ENCODE measurements at places on chromosomes 3 and 15.

GRCh38 chr3:127758013-127758412 lies 64.3 kb downstream of the MGLL start:
- no peak overlapping the region for H3K27ac ChIP-seq
- H3K36me3 ChIP-seq = no peaks in the 10 kb centered on the region
- DNase-seq = no peak
- H3K4me3 ChIP-seq = no peak overlapping the region
- H3K27me3 ChIP-seq = peaks cover 52% of the 10 kb centered on the region

DNA sequence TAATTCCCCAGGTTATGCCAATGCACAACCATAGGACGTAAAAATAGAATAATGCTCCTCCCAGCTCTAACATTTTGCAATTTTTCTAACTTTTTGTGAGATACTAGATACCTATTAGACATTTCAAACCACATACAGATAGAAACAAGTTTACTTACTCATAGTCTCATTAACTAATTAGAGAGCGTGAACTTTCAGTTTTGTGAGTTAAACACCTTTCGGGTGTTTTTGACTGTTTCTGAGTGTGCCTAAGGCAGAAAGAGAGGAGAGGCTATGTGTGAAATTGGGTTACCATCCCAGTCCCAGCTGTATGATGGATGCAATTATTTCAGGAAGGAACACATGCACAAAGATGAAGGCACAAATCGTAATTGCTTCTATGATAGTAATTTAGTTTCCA lies 300.4 kb upstream of the POU1F1 start:
- no peaks in the 10 kb centered on the region for H3K36me3 ChIP-seq
- H3K4me1 ChIP-seq = no peaks in the 10 kb centered on the region
- no peaks in the 10 kb centered on the region for H3K27me3 ChIP-seq
- no peak overlapping the region for H3K4me3 ChIP-seq
- DNase-seq = no peak

DNA sequence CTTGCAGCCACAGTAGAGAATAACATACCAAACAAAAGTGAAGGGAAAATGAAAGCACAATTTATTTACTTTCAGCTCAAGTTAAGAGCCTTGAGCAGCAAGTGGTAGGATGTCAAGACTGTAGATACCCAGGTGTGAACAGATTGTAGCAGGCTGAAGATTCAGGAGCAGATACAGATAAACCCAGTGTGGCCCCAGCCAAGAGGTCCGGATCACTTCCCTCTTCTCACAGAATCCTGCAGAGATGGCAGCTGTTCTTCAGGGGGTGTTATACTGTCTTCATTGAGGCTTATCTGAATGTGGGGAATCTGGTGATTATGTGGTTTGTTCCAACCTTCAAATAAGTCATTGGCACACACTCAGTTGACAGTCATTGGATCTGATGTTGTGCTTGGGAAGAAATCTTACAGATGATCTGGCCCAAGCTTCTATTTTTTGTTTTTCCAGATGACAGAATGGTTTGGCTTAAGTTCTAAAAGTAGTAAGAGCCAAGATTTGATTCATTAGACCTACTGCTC lies 2.2 kb downstream of the STARD9 start:
- H3K4me3 ChIP-seq = no peak overlapping the region
- H3K36me3 ChIP-seq = peaks cover 3% of the 10 kb centered on the region
- H3K27ac ChIP-seq = no peak overlapping the region

- peak overlapping the region; percentile 89 for H3K27ac ChIP-seq
- DNase-seq = no peak
- no peaks in the 10 kb centered on the region for H3K27me3 ChIP-seq
These were observed 500 bp downstream of the PARP6 start for GRCh38 chr15:72271895-72272212.

GRCh38 chr3:129314386-129315222 lies 35.9 kb downstream of the HMCES start:
- peaks cover 24% of the 10 kb centered on the region for H3K4me1 ChIP-seq
- H3K4me3 ChIP-seq = peak overlapping the region; percentile 91
- peak; percentile 17 for DNase-seq
- H3K36me3 ChIP-seq = peaks cover 2% of the 10 kb centered on the region

GRCh38 chr3:17088602-17089313 lies 204.0 kb downstream of the PLCL2 start:
- H3K27ac ChIP-seq = peak overlapping the region; percentile 96
- peaks cover 9% of the 10 kb centered on the region for H3K36me3 ChIP-seq
- H3K4me3 ChIP-seq = no peak overlapping the region

DNA sequence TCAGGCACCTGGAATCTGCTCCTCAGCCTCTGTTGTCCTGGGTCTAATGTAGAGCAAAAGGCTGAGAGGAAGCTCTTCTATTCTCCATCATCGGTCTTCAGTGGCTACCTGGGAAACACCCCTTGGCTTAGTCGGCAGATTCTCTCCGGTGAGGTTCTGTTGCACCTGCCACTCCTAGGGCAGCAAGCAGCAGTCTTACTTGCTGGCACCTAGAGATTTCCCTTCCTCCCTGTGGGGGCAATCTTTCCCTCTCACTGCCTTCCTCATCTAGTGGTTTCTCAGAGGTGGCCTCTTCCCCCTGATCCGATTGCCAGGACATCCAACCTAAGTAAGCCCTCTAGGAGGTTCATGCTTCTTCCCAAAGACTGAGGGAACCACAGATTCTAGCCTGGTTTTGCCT lies 60.8 kb downstream of the PLS1 start:
- DNase-seq = no peak
- H3K27ac ChIP-seq = no peak overlapping the region
- H3K4me3 ChIP-seq = no peak overlapping the region
- peaks cover 4% of the 10 kb centered on the region for H3K36me3 ChIP-seq

DNA sequence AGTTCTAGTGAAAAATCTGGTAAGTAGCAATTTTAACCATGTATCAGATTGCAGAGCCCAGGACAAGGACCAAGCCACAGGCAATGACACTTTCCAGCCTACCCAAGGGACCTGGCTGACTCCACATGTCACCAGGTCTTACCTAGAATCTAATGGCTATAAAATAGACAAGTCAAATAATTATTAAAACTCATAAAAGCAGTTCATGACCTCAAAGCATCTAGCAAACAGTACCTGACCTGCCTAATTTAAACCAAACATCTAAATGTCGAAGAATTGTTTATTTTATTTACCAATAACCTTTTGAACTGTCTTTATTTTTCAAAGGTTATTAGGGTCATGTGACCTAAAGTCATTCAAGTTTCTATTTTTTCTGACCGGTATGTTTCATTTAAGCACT lies 35.6 kb upstream of the MKRN3 start:
- H3K4me3 ChIP-seq = no peak overlapping the region
- no peak overlapping the region for H3K27ac ChIP-seq
- H3K27me3 ChIP-seq = no peaks in the 10 kb centered on the region

- H3K36me3 ChIP-seq = peaks cover 3% of the 10 kb centered on the region
- H3K27ac ChIP-seq = no peak overlapping the region
- no peak overlapping the region for H3K4me3 ChIP-seq
- no peak for DNase-seq
- no peaks in the 10 kb centered on the region for H3K4me1 ChIP-seq
These were observed 48.7 kb downstream of the NMNAT3 start for GRCh38 chr3:139629033-139629432.

GRCh38 chr15:78265752-78266224 lies 1.4 kb downstream of the DNAJA4 start:
- H3K27me3 ChIP-seq = no peaks in the 10 kb centered on the region
- peak overlapping the region; percentile 88 for H3K4me3 ChIP-seq
- H3K4me1 ChIP-seq = peaks cover 21% of the 10 kb centered on the region

DNA sequence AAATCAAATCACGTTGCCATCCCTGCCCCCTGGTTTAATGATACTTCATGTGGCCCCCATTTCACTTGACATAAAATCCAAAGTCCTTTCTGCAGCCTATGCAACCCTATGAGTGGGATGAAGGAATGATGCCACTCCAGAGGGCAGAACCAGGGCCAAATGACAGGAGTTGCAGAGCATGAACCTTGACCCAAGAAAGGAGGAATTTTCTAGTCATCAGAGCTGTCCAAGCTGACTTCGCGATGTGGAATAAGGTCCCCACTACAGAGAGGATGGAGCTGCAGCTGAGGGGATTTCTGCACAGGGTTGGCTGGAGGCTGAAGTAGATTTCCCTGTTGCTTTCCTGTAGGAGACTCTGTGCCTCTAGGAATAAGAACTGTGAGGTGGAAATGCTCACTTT lies 15.8 kb upstream of the EPHB3 start:
- no peak overlapping the region for H3K27ac ChIP-seq
- peaks cover 16% of the 10 kb centered on the region for H3K4me1 ChIP-seq
- no peak overlapping the region for H3K4me3 ChIP-seq

GRCh38 chr3:111924283-111924682 lies 54.5 kb upstream of the ABHD10 start:
- peaks cover 9% of the 10 kb centered on the region for H3K36me3 ChIP-seq
- no peak overlapping the region for H3K4me3 ChIP-seq
- no peaks in the 10 kb centered on the region for H3K4me1 ChIP-seq
- no peak overlapping the region for H3K27ac ChIP-seq

DNA sequence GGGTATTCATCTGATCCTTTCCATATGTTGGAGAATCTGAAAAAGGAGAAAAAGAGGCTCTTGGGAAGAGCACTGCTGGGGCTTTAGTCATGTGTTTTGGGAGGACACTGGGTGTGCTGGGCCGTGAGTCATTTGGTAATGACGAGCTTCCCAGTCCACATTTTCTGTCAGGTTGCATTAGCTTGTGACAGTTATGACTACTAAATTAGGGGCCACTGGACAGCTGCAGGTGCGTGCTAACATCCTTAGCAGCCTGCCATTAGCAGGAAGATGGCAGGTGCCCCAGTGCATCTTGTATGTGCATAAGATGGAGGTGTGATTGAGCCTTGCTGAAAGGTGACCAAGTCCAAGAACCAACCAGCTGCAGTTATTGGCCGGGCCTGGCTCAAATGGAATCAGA lies 242.4 kb downstream of the RYR3 start:
- H3K36me3 ChIP-seq = no peaks in the 10 kb centered on the region
- no peaks in the 10 kb centered on the region for H3K4me1 ChIP-seq
- no peak overlapping the region for H3K27ac ChIP-seq
- no peak overlapping the region for H3K4me3 ChIP-seq

- no peak overlapping the region for H3K27ac ChIP-seq
- H3K4me3 ChIP-seq = no peak overlapping the region
- no peaks in the 10 kb centered on the region for H3K36me3 ChIP-seq
- no peak for DNase-seq
- H3K4me1 ChIP-seq = no peaks in the 10 kb centered on the region
These were observed 303.4 kb upstream of the DNAJC19 start for GRCh38 chr3:181292984-181293383.

DNA sequence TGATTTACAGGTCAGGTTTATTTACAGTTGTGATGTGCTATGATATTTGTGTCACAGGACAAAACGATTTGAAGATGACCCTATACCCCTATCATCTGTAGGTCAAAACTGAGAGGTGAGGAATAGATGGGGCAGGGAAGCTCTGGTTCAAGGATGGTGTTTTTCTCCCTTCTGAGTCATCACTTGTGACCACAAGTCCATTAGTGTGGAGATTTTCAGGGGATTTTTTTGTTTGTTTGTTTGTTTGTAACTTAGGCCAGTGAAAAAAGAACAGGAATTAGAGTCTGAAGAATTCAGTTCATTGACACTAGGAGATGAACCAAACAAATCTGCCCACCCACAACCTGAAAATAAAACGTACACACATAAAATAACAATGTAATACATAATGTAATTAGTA lies 62.7 kb upstream of the FAM98B start:
- H3K27me3 ChIP-seq = peaks cover 44% of the 10 kb centered on the region
- no peak overlapping the region for H3K4me3 ChIP-seq
- DNase-seq = no peak
- no peaks in the 10 kb centered on the region for H3K4me1 ChIP-seq
- no peak overlapping the region for H3K27ac ChIP-seq
- H3K36me3 ChIP-seq = no peaks in the 10 kb centered on the region

GRCh38 chr15:35506272-35506870 lies 39.6 kb downstream of the DPH6 start:
- H3K4me1 ChIP-seq = peaks cover 11% of the 10 kb centered on the region
- no peak for DNase-seq
- H3K36me3 ChIP-seq = peaks cover 3% of the 10 kb centered on the region
- H3K4me3 ChIP-seq = no peak overlapping the region

GRCh38 chr3:170109579-170110293 lies 71.8 kb downstream of the PHC3 start:
- H3K27ac ChIP-seq = peak overlapping the region; percentile 27
- DNase-seq = no peak

- H3K36me3 ChIP-seq = no peaks in the 10 kb centered on the region
- H3K4me3 ChIP-seq = no peak overlapping the region
- peaks cover 11% of the 10 kb centered on the region for H3K27me3 ChIP-seq
- DNase-seq = no peak
These were observed 19.6 kb upstream of the DGKG start for GRCh38 chr3:186381424-186382216.

DNA sequence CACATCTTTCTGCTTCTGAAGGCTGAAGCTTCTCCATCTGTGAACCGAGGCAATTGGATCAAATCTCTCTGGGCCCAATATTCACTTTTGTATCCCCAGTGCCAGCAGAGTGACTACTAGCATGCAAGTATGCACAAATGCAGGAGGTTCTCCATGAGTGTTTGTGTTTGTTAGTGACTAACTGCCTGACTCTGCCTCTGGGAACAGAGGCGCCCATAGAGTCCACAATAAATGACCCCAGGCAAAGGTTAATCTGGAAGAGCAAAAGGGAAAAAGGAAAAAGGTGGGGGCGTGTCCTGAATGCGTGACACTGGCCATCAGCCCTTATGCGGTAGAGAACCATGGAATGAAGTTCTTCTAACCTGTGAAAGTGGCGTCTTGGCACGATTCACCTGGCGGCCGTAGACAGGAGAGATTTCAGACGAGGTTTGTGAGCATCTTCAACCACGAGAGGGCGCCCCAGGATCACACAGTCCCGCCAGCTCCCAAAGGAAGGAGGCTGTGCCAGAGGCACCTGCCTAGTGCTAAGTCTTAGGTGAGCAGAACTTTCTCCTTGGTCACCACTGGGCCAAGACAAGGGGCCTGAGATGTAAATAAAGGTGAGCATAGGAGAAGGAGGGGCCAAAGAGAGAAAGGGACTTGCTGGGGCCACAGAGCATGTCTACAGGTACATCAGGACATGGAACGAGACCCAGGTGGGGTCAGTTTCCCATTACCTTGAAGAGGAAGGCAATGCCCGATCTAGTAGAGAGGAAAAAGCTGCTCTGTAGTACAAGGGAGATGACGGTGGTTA lies 44.2 kb downstream of the RBPMS2 start:
- peaks cover 15% of the 10 kb centered on the region for H3K27me3 ChIP-seq
- H3K4me3 ChIP-seq = no peak overlapping the region
- peaks cover 3% of the 10 kb centered on the region for H3K36me3 ChIP-seq
- H3K4me1 ChIP-seq = peaks cover 10% of the 10 kb centered on the region

GRCh38 chr15:42080186-42080918 lies 14.0 kb downstream of the PLA2G4D start:
- DNase-seq = no peak
- peaks cover 12% of the 10 kb centered on the region for H3K4me1 ChIP-seq

DNA sequence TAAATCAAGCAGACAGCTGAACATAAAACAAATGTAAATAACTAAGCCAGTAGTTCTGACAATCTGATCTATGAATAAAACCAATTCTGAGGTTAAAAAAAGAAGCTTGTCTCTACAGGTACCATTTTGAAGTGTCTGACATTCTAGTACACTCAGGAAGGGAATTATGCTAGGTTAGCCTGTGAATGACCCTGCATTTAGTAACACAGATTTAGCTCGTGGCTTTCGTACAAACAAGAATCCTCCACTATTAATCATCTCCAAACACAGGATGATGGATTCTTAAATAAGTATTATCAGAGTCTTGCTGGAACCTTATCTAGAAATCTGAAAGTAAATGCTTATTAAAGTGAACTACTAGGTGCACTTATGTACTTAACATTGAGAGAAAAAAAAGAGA lies 1120.1 kb downstream of the ROBO1 start:
- no peak overlapping the region for H3K4me3 ChIP-seq
- no peaks in the 10 kb centered on the region for H3K27me3 ChIP-seq
- no peaks in the 10 kb centered on the region for H3K4me1 ChIP-seq
- H3K36me3 ChIP-seq = no peaks in the 10 kb centered on the region
- H3K27ac ChIP-seq = no peak overlapping the region
- DNase-seq = no peak

- H3K27ac ChIP-seq = peak overlapping the region; percentile 82
- no peak overlapping the region for H3K4me3 ChIP-seq
- H3K4me1 ChIP-seq = peaks cover 21% of the 10 kb centered on the region
- H3K27me3 ChIP-seq = peaks cover 14% of the 10 kb centered on the region
These were observed 869 bp downstream of the PLA1A start for GRCh38 chr3:119598410-119599098.

Data from T-helper 17 cell (primary cell).